NCI-H1694 treated with DMSO at 0.1 percent for 48 hours (cell line): ENCODE measurements at places on chromosomes 3 and 15.

DNA sequence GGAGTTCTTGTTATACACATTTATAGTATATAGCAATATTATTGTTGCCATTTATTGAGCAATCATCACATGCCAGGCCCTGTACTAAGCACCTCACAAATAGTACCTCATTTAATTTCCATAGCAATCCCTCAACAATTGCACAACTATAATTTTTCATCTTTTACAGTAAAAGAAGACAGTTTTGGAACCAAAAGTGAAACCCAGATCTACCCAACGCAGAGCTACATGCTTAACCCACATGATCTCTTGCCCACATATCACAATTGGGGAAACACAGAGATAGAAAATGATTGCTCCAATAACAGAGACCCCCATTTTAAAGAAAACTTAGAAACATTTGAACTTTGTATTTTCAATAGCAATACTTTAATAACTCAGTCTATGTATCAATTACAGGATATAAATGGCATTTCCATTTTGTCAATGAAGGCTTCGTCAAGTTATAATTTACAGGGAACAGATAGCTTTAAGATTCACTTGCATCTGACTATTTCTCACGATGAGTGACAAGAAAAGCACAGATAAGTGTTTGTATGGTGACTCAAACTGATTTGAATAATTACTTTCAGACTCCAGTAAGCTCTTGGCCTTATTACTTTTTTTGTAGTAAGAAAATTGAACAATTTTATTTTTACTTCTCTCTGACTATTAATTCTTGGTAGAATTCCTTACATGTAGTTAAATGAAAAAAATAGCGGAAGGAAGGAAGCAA lies 38.7 kb upstream of the CCDC50 start:
- DNase-seq: no peak

DNA sequence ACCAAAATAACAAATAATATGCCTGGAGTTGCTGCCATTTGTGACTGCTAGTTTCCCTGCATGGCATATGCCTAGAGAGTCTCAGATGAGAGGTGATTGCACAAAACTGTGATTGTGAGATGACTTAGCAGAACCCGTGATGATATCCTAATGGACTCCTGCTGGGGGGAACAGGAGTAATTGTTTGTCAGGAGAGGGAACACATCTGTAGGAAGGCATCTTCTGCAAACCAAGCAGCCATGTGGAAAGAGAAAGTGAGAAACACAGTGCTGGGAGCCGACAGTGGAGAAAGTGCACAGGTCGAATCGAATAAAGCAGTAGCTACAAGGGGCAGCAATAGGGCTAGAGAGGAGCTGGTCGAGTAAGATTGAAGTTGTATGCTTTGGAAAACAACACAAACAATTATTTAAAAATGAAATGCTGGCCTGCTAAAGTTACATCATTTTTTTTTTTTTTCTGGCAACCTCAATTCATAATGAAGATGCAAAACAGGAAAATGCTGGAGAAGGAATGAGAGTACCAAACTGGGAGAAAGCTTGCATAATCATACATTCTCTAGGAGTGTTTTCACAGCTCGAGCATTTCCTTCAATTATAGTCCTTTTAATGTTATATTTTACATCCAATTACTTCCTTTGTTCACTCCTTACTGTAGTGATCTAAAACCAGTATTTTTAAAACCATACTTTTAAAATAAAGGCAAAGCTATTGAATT lies 494.2 kb upstream of the AGTR1 start:
- no peak for DNase-seq

- no peak for DNase-seq
These were observed 152.9 kb upstream of the RBMS3 start for GRCh38 chr3:29128001-29128400.

- DNase-seq: no peak
These were observed 22.0 kb downstream of the ARL13B start for GRCh38 chr3:94001827-94002495.

DNA sequence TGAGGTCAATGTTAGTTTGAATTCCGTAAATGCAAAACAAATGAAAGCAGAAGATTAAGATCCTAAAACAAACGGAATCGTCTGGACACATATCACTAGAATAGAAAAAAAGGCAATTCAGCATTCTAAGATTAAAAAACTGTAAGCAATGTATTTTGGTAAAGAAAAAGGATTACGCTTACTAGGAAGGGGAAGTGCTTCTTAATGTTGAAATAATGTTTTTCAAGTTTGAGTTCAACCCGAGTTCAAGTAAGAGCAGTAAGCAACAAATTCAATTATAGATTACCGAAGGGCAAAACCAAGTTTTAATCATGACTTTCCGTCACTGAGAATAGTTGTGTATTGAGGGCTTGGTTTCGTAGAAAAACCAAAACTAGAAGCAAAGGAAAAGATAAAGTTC lies 637 bp downstream of the CIP2A start:
- no peak for DNase-seq

DNA sequence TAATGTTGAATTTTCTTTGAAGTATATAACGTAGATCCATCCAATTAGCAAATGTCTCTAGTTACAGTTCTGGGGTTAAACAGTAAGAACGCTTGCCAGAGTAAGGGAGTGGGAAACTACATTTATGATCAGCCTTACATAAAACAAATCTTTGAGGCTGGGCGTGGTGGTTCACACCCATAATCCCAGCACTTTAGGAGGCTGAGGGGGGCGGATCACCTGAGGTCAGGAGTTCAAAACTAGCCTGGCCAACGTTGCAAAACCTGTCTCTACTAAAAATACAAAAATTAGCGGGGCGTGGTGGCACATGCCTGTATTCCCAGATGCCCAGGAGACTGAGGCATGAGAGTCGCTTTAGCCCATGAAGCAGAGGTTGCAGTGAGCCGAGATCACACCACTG lies 50.1 kb upstream of the GATM start:
- no peak for DNase-seq

- no peak for DNase-seq
These were observed 468 bp upstream of the SPTBN5 start for GRCh38 chr15:41894251-41894790.

DNA sequence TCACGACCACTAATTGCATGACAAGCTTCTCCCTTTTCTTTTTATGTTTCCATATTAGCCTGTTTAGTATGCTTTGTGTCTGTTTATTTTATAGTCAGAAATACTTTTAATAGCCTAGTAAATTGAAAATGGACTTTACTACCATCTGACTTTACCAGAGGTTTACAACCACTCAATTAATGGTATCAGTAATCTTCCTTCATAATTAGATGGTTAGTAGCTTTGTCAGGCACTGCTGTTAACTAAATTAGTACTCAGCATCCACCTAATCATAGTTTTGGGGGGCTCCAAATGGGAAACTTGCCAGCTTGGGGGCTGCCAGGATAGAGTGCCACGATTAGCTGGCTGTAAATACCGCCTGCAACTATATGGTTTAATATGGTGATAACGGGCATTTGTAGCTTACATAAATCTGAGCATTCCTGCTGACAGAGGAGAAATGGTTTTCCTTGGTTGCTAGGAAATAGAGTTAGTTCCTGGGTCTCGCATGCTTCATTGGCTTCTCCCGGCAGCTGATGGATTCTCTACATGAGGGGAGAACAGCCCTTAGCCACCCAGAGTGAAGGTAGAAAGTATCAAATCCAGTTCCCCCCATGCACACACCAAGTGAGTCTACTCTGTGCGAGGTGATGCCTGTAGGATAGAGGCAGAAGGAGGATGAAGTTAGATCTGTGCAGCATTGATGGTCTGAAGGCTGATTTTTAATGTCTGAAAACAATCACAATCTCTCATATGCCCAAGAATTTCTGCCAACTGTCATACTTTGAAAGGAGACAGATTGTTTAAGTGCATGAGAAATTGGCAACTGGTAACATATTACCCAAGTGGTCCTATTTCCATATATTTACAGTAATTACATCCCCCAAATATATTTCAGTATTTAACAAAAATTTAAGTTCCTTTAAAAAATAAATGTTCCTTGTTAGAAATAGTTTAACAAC lies 326.6 kb upstream of the PROK2 start:
- DNase-seq: no peak

- no peak for DNase-seq
These were observed 14.6 kb downstream of the ZNF860 start for GRCh38 chr3:31996195-31996594.

- peak; percentile 39 for DNase-seq
These were observed 37.8 kb downstream of the BOC start for GRCh38 chr3:113249111-113249510.

- no peak for DNase-seq
These were observed 3.7 kb downstream of the IQSEC1 start for GRCh38 chr3:13069495-13069894.

DNA sequence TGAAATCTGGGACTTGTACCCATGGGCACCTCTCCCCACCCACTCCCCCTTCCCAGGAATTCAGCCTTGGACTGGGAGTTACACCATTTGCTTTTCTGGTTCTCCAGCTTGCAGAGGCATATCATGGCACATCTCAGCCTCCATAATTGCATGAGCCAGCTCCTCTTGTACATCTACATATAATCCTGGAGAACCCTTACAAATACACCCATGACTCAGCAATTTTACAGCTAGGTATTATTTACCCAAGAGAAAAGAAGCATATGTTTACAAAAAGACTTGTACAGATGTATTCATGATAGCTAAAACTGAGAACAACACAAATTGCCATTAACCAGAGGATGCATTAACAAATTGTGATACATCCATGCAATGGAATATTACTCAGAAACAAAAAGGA lies 58.4 kb downstream of the RPLP1 start:
- no peak for DNase-seq

DNA sequence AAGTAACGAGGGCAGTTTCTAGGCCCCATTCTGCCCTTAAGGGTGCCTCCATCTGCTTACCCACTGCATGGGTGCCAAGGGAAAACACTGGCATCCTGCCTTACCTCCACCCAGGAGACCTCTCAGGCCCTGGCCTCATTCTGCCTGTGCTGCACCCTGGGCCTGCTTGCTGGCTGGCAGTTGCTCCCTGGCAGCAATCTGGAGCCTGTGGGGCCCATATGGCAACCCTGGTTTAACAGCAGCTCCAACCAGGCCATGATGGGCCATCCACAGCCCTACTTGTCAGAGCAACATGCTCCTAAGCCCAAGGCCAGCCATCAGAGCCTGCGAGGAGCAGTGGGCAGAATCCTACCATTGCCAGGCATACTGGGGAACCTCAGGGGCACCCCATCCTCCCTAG lies 3.7 kb downstream of the C3orf18 start:
- peak; percentile 49 for DNase-seq

- DNase-seq: no peak
These were observed 192.5 kb downstream of the GOLGA6L6 start for GRCh38 chr15:20348900-20349773.

- no peak for DNase-seq
These were observed 32.5 kb upstream of the TBC1D23 start for GRCh38 chr3:100228247-100228646.

DNA sequence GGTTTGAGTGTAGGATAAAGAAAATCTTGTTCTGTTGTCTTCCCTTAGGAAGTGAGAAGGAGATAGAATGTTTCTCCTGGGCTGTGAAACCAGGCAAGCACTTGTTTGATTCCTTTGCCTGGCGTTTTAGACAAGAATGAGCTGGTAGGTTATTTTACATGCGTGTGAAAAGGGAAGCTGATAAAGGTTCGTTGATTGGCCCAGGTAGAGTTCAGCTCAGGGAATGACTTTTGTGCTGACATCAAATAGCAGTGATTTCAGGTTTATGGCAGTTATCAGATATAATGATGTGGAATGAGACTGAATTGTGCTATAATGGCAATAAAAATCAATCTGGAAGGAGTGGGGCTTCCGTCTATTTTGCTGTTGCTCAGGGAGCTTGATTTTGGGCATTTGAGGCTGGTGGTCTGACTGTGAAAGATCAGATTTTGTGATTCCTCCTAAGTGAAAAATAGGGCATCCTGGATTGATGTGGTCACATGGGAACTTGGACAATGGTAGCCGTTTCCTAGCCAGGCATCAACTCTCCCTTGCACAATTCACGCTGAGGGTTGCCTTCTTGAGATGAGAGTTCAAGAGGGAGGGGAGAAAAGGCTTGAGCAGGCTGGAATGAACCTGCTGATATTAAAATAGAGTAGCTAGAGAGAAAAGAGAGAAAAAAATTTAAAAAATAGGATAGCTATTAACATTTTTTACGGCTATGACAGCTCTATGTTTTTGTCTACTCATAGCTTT lies 388.9 kb downstream of the EDEM1 start:
- DNase-seq: no peak

DNA sequence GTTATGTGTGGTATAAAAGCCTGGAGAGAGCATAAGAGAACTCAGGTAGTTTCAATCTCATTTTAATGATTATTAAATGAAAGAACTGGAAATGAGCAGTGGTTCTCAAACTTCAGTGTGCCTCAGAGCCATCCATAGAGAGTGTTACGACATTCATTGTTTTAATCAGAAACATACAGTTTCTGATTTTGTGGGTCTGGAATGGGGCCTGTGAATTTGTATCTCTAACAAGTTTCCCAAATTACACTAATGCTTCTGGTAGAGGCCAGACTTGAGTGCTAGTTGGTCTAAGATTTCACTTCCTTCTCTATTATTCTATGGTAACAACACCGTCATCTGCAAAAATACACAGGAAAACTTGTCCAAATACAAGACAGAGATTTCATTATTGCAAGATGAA lies 292.0 kb upstream of the NECTIN3 start:
- no peak for DNase-seq

DNA sequence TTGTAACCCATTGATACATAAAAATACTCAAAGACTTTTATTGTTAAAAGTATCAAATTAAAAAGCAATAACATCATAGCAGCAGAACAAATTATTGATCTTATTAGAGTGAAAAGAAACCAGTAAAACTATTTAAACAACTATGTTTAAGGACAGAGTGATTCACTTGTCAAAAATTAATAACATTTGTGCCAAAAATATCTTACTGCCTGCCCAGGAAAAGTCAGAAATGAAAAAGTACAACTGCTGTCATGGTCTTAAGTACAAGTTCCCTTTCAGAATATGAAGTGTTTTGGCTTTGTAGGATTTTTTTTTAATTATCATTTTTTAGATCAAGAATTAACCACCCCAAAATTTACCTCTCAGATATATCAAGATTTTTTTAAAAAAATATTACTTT lies 3.4 kb downstream of the IFT57 start:
- DNase-seq: no peak

DNA sequence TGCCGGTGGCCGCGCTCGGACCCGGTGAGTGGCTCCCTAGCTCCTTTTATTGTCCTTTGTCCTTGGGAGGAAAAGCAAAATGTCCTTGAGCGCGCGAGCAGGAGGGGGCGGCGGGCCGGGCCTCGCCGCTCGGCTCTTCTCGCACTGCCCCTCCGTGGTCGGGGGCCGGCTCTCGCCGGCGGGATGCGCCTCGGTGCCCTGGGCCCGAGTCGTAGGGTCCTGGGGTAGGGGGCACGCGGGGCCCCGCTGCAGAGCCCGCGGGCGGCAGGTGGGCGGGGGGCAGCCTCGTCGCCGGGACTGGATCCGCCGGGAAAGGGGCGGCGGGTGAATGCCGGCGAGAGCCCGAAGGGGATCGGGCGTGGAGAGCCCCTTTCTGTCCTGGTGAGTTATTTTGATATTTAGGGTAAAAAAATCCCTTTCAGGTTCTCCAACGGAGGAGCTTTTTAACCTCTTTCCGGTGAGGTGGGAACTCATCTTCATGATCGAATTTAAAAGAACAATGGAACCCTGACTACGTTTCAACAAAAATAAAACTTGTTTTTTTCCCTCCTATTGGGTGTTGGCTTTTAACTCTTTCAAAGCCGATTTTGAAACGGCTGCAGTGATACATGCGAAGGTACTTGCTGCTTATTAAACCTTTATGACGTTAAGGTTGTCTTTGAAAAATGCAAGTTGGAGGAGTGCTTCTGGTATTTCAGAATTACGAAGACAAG lies 16.8 kb upstream of the CHD2 start:
- DNase-seq: no peak
